ENCODE measurements at places on chromosomes 7 and 10.

DNA sequence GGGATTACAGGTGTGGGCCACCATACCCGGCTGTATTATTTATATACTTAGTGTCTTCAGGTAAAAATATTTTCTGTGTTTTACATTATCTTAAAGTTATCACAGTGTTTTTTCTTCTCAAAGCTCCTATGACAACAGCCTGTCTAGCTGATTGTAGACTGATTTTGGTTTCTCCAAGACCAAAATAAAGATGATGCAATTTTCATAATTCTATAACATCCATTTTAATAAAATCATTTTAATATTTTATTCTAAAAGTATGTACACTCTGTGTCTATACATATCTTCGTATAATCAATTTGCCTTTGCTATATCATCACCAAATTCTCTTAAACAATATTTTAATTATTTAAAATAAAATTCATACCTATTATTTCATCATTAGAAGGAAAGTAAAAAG is 108.6 kb downstream of the TRIM24 start:
- no peak for DNase-seq

DNA sequence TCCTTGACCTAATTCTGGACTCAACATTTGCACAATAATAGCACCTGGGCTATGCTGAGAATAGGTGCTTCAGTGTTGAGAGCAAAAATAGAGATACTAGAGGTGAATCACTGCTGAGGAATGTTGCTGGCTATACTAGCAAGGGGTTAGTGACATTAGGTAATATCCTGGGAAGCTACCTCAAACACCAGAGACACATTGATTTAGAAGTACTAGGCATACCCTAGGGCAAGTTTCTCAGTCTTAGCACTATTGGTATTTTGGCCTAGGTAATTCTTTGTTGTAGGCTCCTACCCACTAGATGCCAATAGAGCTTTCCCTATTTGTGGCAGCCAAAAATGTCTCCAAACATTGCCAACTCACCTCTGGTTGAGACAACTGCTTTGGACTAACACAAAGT is 484.0 kb upstream of the MBL2 start:
- no peak for DNase-seq

- DNase-seq: no peak
Observed at GRCh38 chr7:107953924-107954303, 49.0 kb downstream of the LAMB1 start.

DNA sequence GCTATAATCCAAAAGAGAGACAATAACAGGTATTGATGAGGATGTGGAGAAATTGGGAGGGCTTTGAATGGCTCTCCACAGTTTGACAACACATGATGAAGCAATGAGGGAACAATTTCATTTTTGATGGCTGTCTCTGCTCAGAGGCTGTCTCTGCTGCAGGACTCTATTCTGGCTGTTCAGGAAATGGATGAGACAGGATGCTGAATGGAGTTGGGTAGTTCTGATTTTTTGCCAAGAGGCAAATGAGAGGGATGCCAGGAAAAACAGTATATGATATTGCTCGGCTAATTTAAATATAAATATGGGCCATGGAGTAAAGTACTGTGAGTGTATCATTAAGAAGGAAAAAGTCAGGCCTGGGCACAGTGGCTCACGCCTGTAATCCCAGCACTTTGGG is 16.8 kb downstream of the APBB1IP start:
- no peak for DNase-seq

DNA sequence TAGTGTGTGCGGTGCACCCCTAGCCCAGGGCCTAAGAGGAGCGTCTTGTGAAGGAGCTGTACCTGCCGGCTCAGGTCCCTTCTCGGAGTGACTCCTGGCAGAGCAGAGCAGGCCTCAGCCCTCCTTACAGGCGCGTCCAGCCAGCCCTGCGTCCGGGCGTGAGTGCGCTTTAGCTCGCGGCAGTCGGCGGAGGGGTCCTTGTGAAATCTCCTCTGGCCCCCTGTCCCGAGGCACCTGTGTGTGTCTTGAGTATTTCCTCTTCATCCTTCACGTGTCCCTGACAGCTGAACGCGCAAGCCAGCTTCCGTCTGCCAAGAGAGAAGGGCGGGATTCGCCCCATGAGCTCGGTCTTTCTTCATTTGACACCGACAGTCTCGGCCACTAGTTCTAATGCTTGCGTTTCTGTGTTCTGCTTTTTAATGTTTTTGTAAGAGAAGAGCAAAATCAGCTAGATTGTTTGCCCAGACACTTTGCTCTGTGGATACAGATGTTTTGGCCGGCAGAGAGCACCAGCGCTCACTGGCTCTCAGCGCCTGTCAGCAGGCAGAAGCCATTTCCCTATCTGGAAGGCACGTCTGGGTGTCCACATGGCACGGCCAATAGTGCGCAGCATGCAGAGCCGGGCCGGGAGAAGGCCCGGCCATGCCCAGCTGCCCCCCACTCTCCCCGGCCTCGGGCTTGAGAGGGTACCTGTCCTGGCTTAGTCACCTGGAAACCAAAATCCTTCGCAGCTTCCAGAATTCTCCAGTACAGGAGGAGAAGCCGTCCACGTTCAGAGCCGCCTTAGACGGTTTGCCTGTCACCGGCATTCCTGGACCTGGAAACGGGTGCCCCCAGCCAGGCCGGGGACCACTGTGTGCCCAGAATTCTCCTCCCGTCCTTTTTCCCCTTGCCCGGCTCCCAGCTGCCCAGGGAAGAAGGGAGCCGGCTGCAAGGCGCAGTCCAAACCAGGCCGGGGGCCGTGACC is 7.0 kb downstream of the GET4 start:
- no peak for DNase-seq

DNA sequence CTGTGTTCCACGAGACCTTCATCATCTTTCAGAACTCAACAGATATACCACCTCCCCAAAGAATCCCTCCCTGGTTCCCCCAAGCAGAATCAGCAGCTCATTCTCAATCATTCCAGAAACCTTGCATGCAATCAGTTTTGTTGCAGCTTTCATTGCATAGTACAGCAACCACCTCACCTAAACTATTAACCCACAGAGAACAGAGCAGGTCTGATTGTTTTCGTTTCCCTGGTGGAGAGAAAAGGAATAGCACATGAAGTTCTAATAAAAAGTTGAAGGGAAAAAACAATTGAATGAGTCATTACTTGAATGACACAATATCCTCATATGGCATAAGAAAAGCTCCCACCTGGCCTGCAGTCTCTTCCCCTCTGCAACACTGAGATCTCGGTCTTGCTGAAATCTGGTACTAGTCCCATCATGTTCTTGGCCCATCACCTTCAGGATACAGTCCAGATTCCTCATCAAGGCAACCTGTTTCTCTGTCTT is 147.1 kb upstream of the GDF10 start:
- no peak for DNase-seq

DNA sequence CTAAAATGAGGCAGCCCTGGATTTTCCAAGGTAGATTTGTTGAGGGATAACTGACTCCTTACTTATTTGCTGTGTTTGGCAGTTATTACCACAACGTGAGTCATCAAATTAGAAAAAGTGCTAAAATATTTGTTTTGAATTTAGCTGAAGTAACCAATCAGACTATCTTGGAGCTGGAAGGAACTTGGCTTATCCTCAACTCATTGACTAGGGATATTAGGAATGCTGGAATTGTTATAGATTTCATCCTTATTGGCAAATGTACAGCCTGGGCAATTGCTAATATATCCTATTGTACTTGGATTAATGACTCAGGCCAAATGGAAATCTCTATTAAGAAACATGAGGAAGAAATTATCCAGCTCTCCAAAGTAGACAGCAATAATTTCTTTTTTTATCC is 1189.0 kb upstream of the LRRN3 start:
- no peak for DNase-seq

GRCh38 chr7:147197006-147197405 is 1080.4 kb downstream of the CNTNAP2 start:
- DNase-seq: no peak

- peak; percentile 87 for DNase-seq
Observed at GRCh38 chr7:92834507-92835260, 1.7 kb downstream of the CDK6 start.

DNA sequence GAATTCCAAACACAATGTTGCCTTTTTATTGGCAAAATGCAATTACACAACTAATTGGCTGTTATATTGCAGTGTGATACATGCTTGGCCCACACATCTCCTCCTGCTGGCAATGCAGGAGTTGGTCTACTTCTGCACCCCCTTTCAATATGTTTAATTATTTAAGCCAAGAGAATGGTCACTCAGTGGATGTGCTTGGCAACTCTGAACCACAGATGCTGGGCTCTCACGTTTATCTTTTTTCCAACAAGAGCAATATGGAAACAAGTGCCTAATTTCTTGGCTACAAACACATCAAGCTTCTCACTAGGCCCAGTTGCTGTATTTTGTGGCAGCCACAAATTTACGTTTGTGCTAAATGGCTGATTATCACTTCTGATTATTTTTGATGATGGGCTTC is 1149.2 kb upstream of the CELF2 start:
- DNase-seq: no peak

DNA sequence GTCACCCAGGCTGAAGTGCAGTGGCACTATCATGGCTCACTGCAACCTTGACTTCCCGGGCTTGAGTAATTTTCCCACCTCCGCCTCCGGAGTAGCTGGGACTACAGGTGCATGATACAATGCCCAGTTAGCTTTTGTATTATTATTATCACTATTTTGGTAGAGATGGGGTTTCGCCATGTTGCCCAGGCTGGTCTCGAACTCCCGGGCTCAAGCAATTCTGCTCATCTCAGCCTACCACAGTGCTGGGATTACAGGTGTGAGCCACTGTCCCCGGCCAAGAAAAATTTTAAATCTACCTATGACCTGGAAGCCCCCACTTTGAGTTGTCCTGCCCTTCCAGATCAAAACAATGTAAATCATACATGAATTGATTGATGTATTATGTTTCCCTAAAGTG is 38.8 kb downstream of the CCDC6 start:
- no peak for DNase-seq

DNA sequence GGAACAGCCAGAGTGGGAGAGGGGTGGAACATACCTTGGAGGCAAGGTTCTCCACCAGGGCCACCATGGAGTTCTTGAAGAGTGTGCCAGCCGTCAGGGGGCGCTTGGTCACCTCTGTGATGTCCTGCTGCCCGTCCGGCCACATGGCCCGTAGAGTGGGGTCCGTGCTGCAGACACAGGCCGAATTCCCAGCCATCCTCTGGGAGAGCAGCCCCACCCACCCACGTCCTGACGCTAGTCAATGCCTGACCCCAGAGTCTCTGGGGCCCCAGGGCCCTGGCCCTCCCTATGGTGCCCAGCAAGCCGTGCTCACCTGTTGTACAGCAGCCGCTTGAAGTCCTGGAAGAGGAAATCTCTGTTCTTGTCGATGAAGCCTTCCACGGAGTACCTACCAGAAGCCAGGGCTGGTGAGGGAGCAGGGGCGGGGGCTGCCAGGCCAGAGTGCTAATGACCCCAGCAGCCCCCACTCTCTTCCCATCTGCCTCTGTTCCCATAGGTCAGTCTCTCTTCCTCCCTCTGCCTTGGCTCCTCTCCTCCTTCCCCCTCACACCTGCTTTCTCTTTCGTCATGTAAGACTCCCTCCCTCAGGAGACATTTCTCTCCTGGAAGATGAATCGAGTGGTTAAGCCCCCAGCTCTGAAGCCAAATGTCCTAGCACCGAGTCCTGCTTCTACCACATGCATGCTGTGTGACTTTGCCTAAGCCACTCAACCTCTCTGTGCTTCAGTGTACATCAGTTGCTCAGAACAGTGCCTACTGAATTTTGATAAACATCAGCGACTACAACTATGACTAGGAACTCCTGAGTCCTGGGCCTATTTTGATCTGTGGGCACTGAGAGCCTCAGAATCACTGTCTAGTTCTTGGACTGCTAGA is 11.0 kb downstream of the MYO1G start:
- no peak for DNase-seq

DNA sequence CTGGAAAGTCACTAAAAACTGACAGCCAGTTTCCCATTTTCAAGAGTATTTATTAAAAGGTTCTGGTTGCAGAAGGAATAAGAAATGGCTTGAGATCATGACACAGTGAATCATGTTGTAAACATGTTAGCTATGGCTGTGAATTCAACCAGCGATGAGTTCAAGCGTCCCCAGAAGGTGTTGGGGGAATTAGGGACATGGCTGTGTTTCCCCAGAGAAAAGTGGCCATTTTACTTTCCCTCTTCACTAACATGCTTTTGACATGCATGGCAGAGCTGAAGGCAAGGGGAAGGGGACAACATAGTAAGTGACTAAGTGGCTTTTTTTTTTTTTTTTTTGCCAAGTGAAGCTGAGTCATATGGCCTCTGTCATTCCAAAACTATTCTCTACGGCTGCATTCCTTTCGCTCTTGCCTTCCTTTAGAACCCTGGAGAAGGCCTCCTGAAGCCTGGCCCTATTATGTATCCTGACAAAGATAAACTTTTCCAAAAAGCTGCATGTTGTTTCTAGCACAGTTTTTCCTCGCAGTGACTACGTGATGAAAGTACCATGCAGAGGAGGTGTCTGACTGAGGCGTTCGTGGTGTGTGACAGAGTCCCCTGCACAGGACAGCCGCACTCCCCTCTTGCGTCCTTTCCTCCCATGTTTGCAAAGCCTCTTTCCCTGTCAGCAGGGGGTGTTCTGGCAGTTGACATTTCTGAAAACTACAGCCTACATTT is 46.9 kb downstream of the EGFR start:
- no peak for DNase-seq
